ENCODE measurements at places on chromosomes 11 and 22.

- DNase-seq = no peak
Observed at GRCh38 chr22:32830957-32831356, 29.5 kb downstream of the TIMP3 start.

DNA sequence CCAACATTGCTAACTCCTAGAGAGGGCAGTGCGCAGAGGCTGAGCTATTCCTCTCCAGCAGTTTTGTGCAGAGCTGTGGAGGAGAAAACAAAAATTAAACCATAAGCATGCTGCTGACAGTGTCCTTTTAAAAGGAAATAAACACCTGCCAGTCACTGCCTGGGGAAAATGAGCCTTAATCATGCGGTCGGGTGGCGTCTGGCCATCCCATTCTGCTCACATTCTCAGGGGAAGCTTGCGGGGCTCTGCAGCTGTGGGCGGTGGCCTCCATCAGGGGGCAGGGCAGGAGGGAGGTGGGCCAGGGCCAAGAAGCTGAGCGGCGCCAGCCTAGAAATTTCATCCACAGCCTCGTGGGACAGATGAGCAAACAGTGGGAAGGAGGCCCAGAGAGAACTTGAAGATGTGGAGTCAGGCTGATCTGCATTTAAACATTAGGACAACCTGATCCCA is 71.0 kb upstream of the TP53I11 start:
- DNase-seq = no peak

DNA sequence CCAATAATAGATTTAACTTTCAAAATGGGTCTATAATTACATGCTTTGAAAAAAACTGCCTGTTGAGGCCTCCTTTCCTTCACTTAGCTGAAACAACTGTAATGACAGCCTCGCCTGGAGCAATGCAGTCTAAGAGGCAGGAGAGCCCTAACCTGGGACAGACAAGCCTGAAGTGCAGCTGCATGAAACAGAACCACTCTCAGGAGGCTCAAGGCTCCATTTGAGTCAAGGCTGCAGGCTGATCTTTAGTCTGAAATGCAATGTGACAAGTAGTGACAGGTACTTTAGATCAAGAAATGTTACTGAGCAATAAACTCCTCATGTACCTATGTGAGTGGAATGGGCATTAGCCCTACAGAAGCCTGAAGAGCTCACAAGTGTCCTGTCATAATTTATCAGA is 414.0 kb upstream of the LUZP2 start:
- no peak for DNase-seq

GRCh38 chr11:121141066-121141465 is 40.0 kb downstream of the TECTA start:
- DNase-seq = no peak

DNA sequence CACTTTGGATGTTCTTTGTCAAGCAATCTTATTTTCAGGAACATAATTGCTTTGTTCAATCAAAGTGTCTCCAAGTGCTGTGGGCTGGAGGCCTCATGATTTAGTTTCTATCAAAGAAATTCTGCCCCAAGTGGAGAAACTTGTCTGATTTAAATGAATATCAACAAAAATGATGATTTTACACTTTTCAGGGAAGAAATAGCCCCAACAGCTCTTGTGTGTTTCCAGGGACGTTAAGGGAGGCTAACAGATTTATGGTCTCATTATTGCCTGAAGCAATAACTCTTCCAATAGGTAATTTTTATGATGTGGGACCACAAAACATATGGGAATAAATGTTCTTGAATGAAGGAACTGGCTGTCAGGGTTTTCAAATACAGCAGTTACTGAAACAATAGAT is 699.1 kb downstream of the FAM181B start:
- no peak for DNase-seq

DNA sequence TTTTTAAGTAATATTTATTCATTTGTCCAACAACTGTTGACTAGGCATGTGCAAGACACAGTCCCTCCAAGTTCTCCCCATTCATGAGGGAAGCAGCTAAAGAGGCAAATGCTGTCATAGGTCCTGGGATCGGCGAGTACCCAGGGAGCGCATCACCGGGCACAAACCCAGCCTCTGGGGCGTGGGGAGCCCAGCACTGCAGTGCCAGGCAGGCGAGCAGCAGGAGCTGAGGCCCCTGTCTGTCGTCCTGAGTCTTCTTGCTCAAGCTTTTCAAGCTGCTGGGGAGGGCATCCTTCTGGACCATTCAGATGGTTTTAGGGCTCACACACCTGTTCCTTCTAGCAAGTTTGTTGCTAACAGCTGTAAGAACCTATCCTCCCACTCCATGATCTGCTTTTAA is 62.1 kb downstream of the PPFIA1 start:
- no peak for DNase-seq

- DNase-seq = no peak
Observed at GRCh38 chr22:49094151-49094550, 733.5 kb downstream of the BRD1 start.

- no peak for DNase-seq
Observed at GRCh38 chr11:72589802-72590761, 84.1 kb downstream of the PDE2A start.

GRCh38 chr11:111598559-111598958 is 3.7 kb upstream of the SIK2 start:
- no peak for DNase-seq

GRCh38 chr22:43566021-43566420 is 154.2 kb downstream of the MPPED1 start:
- DNase-seq = no peak

DNA sequence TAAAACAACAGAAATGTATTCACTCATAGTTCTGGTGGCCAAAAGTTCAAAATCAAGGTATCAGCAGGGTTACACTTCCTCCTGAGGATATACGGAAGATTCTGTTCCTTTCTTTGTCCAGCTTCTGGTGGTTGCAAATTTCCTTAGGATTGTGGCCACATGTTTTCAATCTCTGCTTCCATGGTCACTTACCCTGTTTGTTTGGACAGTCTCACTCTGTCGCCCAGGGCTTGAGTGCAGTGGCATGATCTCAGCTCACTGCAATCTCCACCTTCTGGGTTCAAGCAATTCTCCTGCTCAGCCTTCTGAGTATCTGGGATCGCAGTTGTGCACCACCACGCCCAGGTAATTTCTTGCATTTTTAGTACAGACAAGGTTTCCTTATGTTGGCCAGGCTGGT is 534.3 kb downstream of the KCNA4 start:
- DNase-seq = no peak

- no peak for DNase-seq
Observed at GRCh38 chr11:64084146-64084950, 48.6 kb downstream of the FLRT1 start.

- peak; percentile 33 for DNase-seq
Observed at GRCh38 chr22:37623075-37624016, 14.7 kb downstream of the GGA1 start.
